Activated CD8-positive, alpha-beta T cell treated with anti-CD3 and anti-CD28 coated beads for 36 hours (primary cell): ENCODE measurements at places on chromosomes 5 and 9. TPM values are rescaled to one million over a fixed set of nuclear protein-coding genes. Genes with fewer than 3 reads are reported as not detected.

DNA sequence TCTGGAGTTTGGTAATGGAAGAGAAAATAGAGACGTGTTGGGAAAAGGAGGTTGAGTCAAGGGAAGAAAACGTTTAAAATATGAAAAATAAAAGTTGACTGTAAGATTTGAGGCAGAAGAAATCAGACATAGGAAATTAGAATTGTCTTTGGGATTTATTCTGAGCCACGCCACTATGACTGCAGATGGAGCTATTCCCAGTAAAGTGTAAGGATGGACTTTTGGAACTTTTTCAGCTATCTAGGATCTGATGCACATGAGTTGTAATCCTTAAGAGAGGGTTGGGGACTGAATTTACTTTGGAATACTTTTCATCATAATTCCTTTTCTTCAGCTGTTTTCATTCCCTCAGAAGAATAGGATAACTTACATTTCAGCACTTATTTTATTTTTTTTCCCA is 336.7 kb downstream of the FAM170A start:
- H3K36me3 ChIP-seq: no peaks in the 10 kb centered on the region
- DNase-seq: no peak
- no peak overlapping the region for H3K27ac ChIP-seq
- no peaks in the 10 kb centered on the region for H3K27me3 ChIP-seq

DNA sequence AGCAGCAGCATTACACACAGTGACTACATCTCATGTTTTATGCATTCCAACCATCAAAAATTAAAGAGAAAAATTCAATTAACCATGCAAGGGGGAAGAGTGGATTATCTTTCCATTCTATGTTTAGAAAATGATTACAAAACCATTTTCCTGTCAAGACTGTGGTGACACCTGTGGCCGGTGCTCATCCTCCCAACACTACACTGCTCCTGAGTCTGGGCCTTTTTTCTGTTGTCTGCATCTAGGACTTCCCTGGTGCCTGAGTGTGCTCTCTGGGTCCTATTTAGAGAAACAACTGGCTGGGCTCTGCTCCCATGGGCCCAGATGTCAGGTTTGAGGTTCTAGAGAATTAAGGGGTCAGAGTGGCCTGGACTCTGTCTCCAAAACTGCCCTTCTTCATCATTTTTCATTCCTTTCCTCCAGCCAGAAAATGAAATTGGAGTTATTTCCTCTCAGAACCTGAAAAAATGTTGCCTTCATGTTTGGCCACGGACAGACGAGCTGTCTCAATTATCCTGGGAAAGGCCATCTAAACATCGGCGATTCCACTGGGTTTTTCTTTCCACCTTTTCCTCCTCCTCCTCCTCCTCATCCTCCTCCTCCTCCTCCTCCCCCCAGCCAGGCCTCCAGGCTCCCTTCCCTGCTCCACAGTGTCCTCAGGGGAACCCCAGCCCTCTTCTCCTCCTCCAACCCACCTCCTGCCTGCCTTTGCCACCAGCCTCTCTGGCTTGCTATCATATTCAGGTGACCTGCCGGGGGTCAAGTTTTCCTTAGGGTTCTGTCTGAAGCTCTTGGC is 11.4 kb upstream of the ARSI start:
- no peaks in the 10 kb centered on the region for H3K36me3 ChIP-seq
- H3K27ac ChIP-seq: no peak overlapping the region
- no peaks in the 10 kb centered on the region for H3K4me1 ChIP-seq
- H3K27me3 ChIP-seq: no peaks in the 10 kb centered on the region
- no peak overlapping the region for H3K4me3 ChIP-seq

DNA sequence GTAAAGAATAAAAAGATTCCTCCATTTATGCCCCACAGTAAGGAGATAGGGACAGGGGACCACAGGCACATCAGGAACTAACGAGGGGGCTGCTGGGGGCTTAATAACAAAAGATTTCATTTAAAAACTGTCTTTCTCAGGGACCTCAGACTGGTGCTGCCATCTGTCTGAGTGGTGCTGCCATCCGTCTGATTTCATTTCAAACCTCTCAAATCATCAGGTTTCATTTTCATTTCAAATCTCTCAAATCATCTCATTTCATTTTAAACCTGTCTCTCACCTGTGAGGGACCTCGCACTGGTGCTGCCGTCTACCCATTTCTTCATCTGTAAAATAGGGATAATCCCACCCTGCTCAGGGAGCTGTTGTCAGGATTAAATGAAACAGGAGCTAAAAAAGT is 45.9 kb downstream of the ADRA1B start:
- H3K4me3 ChIP-seq: no peak overlapping the region
- no peaks in the 10 kb centered on the region for H3K4me1 ChIP-seq
- no peaks in the 10 kb centered on the region for H3K36me3 ChIP-seq

ENTPD8 gene
- not detected for total RNA-seq

- H3K4me1 ChIP-seq: no peaks in the 10 kb centered on the region
- DNase-seq: no peak
- no peak overlapping the region for H3K27ac ChIP-seq
Measured at GRCh38 chr9:1087120-1087881, 37.1 kb downstream of the DMRT2 start.

INPP5E gene
- 13.8 TPM for total RNA-seq

GRM6 gene
- total RNA-seq: not detected

DNA sequence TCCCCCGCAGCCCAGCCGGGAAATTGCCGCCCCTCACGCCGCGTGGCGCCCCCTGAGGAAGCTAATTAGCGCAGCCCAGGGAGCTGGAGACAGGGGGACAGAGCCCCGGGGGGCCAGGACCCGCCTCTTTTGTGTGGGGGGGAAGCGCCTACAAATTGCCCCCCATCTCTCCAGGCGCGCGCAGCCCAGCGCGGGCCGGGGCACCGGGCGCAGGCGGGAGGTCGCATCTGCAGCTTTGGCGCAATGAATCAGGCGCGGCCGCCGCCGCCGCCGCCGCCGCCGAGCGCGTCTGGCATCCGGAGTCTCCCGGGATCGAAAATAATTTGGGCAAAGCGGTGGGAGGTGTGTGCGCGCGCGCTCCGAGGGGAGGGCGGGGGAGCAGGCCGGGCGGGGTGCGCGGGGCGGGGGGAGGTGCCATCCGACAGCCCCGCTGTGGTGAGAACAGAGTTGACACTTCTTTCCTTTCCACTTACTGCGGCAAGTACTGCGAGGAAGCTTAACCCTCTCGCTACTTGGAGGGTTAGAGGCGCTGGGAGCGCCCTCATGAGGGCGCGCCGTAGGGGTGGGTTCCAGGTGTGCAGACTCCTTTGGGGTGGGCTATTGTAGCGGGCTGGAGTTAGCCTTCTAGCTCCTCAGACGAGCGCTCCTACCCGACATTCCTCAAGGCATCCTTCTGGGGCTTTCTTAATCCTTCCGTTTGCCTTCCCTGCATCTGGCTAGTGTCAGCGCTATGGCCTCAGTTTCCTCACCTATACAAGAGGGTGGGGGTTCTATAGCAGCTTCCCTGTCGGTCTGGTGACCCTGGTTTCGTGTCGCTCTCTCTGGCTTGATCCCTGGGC is 63.1 kb downstream of the CXXC5 start:
- no peaks in the 10 kb centered on the region for H3K27me3 ChIP-seq
- peak overlapping the region; percentile 60 for H3K4me3 ChIP-seq
- no peaks in the 10 kb centered on the region for H3K36me3 ChIP-seq
- peak; percentile 79 for DNase-seq
- H3K27ac ChIP-seq: no peak overlapping the region

- DNase-seq: no peak
- no peak overlapping the region for H3K27ac ChIP-seq
- H3K4me1 ChIP-seq: no peaks in the 10 kb centered on the region
- H3K4me3 ChIP-seq: no peak overlapping the region
- H3K36me3 ChIP-seq: no peaks in the 10 kb centered on the region
- H3K27me3 ChIP-seq: peaks cover 6% of the 10 kb centered on the region
Measured at GRCh38 chr9:127336506-127337352, 60.2 kb upstream of the SLC2A8 start.

GLDC gene
- total RNA-seq: 1.3 TPM
